IPS-NIHi11 (cell line): ENCODE measurements at places on chromosomes 1 and 21.

- DNase-seq: no peak
These were observed 2.2 kb downstream of the SLC30A1 start for GRCh38 chr1:211576717-211577116.

GRCh38 chr1:45526135-45526644 is 4.5 kb upstream of the PRDX1 start:
- no peak for DNase-seq

DNA sequence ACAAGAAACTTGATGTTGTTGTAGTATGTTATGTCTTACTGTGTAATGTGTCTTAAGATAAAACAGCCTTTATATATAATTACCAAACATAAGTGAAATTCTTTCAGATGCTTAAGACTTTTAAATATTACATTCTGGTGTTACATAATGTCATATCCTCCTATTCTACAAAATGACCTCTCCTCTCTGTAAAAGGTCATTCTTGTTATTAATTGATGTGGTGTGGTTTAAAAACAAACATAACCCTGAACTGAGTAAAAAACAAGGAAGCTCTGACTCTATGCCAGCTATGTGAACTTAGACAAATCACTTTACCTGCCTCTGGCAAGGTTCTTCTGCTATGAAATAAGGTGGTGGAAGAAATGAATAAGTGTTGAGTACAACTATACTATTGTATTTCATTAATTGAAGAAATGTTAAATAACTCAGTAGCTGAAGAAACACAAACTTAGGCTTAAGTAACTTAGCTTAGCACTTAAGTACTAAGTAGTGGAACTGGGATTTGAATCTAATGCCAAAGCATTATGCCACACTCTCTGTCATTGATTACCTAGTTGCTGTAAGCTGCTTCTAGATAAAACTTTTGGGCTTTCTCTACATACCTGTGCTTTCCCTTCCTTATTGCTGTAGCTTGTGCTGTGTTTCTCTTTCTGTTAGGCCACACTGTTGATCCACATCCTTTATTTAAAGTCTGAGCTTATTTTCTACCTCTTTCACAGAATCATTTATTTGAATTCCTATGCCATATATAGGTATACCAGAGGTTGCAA is 859 bp upstream of the ANGPTL1 start:
- no peak for DNase-seq

DNA sequence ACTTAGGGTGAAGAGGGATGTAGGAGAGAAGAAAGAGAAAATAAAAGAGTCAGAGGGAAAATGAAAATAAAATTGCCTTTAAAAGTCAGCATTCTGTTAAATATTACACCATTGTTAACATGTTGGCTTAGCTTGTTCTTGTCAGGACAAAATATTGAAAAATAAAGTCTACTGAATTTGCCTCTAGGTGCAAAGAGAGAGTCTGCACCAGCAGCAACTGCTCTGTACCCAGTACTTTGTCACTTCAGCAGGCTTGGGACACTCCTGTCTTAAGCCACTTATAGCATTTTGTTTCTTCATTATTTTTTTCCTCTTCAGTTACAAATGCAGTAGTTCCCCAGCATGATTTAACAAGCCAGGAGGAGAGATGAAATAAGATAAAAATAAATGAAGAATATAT is 11.0 kb upstream of the USH2A start:
- no peak for DNase-seq

- DNase-seq: no peak
These were observed 94.3 kb downstream of the KCNJ6 start for GRCh38 chr21:37821786-37822450.

- no peak for DNase-seq
These were observed 172.0 kb upstream of the CAMK1G start for GRCh38 chr1:209411491-209411929.

GRCh38 chr1:243558576-243558975 is 291.5 kb downstream of the AKT3 start:
- DNase-seq: no peak

DNA sequence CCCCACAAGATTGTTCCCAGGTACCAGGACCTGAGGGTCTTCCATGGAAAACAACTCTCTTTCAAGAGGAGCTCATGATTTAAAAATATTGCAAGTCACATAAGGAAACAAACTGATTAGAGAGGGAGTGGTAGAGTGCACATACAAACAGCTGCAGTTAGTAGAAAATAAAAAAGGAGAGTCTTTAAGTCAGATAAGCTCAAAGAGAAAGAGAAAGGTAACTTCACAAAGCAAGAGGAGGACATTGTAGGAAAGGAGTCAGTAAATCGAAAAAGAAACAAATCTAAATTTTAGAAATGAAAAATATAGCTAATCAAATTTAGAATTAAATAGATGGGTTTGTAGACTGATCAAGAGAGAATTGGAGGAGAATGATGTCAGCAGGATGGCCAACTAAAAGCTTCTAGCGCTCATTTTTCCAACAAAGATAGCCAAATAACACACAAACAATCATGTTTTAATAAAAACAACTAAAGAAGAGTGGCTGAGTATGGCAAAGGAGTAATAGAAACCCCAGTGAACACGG is 86.1 kb upstream of the CD53 start:
- DNase-seq: no peak

GRCh38 chr21:30818837-30819610 is 6.0 kb upstream of the KRTAP8-1 start:
- no peak for DNase-seq

DNA sequence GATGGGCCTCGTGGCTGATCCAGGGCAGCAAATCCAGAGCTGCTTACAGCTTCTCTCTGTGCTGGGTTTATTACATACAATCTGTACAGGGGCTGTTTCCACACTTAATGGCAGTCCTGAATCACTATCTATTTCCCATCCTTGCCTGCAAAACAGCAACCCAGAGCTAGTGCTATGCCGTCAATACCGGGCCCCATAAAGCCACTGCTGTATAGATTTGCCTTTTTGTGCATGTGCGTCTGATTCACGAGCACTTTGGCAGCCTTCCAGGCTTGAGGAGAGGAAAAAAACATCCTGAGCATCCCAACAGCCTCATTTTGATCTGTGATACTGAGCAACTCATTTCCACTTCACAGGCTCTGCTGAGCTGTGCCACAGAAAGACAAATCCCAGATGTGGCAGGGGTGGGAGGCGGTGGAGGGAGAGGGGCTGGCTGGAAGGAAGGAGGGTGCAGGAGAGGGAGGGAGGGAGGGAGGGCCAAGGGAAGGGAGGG is 65.2 kb upstream of the TARBP1 start:
- no peak for DNase-seq

- no peak for DNase-seq
These were observed 61.8 kb upstream of the DAB1 start for GRCh38 chr1:57485643-57486042.

DNA sequence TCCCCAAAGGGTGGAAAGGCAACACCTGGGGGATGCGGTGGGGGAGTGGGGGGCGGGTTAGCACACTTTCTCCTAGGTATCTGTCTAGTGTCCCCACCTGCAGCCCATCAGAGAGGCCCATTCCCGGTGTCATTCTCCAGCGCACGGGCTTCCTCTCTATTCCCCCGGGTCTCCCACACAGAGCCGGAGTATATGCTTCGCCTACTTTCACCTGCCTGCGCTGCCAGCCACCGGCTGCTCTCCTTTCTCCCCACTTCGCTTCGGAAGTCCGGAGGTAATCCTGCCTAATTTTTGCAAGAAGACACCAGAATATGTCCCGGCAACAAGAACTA is 852 bp downstream of the RGS7 start:
- DNase-seq: no peak

- no peak for DNase-seq
These were observed 7.2 kb downstream of the KISS1 start for GRCh38 chr1:204188959-204189639.

DNA sequence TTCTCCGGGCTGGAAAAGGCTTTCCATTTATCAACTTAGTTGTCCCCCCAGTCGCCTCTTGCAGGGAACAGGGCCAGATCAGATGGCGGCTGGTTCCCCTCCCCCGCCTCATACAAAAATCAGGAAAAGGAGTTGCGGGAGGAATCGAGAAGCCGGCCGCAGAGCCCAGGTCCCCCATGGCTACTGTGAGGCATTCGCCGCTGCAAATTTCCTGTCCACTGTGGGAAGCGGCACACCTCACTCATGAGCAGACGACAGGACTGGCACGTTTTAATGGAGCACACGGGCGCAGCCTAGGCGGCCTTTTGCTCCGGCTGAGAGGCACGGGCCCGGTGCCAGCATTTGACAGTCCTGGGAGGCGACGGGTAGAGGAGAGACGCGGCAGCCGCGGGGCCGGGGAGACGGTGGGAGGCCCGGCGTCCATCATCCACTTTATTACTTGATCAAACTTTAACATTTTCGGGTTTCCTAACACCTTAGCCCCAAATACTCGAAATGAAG is 1.1 kb downstream of the GNG4 start:
- DNase-seq: no peak

DNA sequence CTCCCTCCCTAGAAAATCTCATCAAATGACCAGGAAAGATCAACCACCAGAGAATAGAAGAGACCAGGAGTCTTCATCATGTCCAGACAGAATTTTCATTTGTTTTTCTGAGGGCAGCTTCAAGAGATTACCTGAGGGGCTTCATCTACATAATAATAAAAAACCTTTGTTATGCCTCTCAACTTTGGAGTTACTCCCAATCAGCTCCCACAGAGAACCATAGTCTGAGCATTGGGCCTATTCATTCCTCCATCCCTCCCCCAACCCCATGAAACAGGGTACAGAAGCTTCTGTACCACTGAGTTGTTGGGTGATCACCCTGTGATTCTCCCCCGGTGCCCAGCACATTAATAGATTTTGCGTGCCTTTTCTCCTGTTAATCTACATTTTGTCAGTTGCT is 53.3 kb upstream of the PRRC2C start:
- peak; percentile 49 for DNase-seq

DNA sequence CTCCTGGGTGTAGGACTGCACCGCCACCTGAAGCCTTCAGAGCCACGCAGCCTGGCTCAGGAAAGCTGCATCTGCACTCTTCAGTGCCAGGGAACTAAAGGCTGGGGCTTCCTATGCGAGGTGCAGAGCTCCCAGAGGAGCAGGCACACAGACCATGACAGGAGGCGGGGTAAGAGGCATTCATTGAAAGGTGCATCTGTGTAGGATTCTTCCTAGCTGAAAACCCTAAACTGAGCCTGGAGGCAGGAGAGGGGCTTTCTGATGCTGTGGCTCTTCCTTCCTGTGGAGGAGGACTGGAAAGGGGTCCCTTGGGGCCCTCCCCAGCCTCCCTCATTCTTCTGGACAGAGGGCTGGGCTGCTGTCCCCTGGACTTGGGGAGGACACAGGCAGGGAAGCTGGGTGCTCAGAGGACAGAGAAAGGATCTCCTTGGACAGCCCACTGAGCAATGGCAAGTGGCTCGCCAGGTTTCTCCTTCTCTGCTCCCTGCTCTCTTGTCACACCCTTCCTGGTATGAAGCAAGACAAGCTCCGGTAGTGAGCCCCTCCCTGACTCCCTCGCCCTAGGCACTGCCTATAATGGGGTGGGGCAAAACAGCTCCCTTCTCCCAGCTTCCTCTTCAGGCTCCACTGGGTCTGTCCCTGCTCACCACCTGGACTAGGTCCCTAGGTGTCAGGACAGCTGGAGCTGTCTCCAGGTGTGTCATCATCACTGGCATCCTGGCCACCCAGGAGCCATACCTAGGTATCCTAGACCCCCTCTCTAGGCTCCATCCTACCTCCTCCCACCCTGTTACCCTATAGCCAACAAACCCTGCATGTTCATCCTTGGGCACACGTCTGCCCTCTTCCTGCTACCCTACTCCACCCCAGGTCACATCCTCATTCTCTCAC is 20.0 kb downstream of the S100A6 start:
- peak; percentile 30 for DNase-seq

- no peak for DNase-seq
These were observed 793.2 kb downstream of the PLA2G4A start for GRCh38 chr1:187621951-187622350.

DNA sequence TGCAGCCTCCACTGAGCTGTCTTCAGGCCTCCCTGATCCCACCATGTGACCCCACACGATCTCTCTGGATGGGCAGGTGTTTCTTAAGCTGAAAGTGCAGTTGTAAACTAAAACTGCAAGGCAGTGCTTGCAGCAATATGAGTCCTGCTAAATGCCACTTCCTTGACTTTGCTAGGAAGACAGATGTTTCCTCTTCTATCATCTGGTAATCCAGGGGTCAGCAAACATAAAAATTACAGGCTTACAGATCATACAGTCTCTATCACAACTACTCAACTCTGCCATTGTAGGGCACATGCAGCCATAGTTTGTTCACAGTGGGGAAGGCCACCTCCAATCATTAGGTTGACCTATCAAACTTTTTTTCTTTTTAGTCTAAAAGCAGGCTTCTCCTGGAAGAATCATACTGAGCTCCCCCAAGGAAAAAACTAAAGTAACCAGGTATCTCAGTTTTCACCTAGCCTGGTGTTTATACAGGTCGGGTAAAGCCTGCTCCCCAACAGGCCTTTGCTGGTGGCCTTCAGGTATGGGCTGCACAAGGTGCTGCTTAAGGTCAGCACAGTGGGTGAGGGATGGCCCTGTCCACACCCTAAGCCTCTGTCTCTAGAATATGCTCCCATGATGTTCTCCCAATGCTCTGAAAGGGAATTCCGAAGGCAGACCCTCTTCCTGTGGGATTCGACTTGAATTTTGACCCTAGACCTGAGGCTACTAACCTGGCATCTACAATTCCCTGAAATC is 10.8 kb downstream of the ABCA4 start:
- DNase-seq: no peak

GRCh38 chr1:7656557-7657215 is 114.4 kb upstream of the VAMP3 start:
- DNase-seq: no peak

- DNase-seq: peak; percentile 98
These were observed at the start of gene PRKCZ for GRCh38 chr1:2049718-2050431. TSS of gene PRKCZ (plus strand) at chr1:2050411. CDS start at chr1:2050631, 220 bp downstream.

GRCh38 chr1:234096161-234096770 is 191.8 kb downstream of the SLC35F3 start:
- no peak for DNase-seq

DNA sequence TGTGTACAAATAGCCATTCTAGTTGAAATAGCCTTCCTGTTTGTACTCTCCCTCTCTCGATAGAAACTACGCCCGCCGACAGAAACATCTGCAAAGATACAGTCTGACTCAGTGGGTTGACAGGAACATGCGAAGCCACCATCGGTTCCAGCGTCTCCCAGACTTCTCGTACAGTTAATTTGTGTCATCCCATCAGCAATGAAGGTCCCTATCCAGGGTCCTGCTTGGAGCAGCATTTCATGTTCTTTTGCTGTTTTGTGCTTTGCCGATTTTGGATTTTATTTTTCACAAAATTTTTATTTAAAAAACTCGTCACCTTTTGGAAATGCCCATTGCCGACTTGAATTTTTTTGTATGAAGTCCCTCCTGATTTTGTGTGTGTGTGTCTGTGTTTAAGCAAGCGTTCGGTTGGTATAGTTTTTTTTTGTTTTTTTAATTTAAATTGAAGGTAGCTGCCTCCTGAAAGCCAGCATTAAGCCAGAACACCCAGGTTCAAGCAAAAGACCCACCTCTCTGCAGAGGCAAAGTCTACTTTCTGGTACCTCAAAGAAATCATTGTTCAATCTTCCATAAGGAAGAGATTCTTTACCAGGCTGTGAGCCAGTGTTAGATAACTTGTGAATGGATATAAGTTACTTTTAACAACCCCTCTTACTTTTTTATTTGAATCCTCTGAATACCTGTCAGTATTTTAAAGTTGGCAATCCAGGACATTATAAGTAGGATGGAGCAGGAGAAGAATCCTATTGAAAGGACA is 14.7 kb downstream of the FNDC5 start:
- DNase-seq: no peak

GRCh38 chr1:178196631-178197030 is 102.7 kb downstream of the RASAL2 start:
- no peak for DNase-seq

GRCh38 chr1:169928438-169929209 is 34.9 kb upstream of the SCYL3 start:
- DNase-seq: peak; percentile 20
